ENCODE measurements at places on chromosomes 16 and 17.

- no peak for DNase-seq
These were observed 236.1 kb downstream of the GRIN2A start for GRCh38 chr16:9946022-9946720.

- peak; percentile 97 for DNase-seq
These were observed at the start of gene FBXL20 for GRCh38 chr17:39401412-39402243. FBXL20 (minus strand) TSS chr17:39401626; CDS start chr17:39401402, 224 bp downstream.

DNA sequence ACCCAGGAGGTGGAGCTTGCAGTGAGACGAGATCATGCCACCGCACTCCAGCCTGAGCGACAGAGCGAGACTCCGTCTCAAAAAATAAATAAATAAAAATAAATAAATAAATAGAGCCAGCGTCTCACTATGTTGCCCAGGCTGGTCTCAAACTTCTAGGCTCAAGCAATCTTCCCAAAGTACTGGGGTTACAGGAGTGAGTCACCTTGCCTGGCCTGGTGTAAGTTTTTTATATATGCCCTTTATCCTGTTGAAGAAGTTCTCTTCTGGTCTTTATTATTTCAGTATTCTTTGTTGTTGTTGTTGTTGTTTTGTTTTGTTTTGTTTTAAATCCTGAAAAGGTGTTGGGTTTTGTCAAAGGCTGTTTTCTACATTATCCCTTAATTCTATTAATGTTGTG, 30.1 kb upstream of the ABCC1 start:
- no peak for DNase-seq

DNA sequence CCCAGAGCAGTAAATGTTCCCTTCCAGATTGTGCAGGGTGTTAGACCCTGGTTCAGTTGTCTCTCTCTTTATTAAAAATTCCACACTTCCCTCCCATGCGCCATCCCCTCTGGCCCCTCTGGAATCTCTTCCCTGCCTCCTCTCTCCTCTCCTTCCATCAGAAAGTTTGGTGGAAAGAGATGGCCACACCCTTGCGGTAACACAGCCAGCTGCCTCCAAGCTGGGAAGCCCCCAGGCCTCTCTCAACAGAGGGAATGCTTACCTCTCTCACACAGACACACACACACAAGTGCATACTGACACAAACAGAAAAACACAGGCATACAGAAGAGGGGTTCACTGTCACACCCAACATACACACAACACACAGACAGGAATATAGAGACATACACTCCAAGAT, 220.5 kb downstream of the C16orf78 start:
- no peak for DNase-seq

- DNase-seq = no peak
These were observed 4.1 kb downstream of the CISD3 start for GRCh38 chr17:38733982-38734973.

- no peak for DNase-seq
These were observed 19.5 kb upstream of the USP10 start for GRCh38 chr16:84680165-84680842.

DNA sequence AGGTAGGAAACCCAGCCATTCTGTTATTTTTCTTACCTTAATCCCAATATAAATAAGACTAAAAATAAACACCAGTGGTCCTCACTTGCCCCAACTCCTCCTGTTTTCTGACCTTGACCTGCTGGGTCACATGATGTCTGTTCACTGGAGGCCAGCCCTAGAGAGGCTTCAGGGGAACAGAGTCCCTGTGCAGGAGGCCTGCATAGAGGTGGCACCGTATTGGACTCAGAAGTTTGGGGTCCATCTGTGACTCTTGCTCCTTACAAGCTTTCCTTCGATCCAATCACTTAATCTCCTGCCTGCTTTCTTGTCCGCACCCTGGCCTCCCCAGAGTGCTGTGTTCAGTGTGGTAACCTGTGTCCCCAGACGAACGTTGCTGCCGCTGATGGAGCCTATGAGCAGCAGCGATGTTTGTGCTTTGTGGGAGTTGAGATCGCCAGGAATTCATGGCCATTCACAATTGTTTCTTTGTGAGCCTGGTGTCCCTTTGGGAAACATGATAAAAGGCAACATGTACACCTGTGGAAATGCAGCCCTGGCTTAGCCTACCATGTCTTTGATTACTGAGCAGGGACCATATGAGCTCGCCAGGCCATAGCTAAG, 4.7 kb downstream of the IGSF6 start:
- DNase-seq = no peak

DNA sequence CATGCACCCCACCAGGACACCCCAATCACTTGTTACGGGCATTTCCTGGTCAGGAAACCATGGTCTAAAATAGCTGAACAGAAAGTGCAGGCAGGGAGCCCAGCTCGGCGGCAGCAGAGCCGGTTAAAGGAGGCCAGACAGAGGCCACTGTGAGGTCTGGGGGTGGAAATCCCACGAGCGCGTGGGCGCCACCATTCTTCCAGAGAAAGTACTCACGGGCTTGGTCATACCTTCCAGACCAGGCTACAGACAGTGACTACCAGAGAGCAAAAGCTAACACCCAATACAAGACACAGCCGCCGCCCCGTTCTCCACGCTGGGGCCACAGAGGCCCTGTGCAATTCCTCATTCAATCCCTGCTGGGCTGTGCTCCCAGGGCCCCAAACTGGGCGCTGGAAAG, 11.9 kb downstream of the CEP131 start:
- no peak for DNase-seq
